ENCODE measurements at places on chromosomes 7 and 10.

- DNase-seq = no peak
Measured at GRCh38 chr7:75953431-75953830, 38.5 kb downstream of the POR start.

- DNase-seq = no peak
Measured at GRCh38 chr10:4013651-4014121, 228.7 kb upstream of the KLF6 start.

DNA sequence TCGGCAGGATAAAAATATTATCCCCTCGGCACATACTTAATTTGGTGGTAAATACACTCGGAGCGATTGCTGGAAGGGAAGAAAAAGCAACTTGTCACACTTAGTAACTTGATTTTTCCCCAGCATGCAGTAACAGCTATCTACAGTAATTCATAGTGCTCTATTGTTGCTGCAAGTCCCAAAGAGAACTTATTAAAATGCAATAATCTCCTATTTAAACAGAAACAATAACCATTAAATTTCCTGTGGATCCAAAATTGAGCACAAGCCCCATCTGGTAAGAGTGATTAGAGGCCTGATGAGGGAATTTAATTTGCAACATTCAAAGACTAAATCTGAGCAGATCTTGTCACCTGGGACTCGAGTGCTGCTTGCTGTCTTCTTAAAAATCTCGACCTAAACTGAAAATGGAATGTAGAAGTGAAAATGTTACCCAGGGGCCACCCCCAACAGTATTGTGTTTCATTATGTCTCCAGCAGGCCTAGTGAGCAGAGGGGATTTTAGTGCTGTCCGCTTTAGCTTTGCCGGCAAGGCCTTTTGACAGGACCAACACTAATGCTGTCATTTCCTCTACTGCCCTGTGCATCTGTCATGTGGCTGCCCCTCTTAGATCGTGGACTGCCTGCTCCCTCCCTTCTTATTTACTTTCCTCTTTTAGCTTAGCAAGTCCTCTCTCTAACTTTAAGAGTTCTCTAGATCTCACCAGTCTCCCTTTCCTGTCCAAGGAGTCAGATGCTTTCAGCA lies 639.7 kb downstream of the AUTS2 start:
- no peak for DNase-seq

GRCh38 chr10:93123766-93124165 lies 50.1 kb downstream of the CYP26A1 start:
- no peak for DNase-seq

DNA sequence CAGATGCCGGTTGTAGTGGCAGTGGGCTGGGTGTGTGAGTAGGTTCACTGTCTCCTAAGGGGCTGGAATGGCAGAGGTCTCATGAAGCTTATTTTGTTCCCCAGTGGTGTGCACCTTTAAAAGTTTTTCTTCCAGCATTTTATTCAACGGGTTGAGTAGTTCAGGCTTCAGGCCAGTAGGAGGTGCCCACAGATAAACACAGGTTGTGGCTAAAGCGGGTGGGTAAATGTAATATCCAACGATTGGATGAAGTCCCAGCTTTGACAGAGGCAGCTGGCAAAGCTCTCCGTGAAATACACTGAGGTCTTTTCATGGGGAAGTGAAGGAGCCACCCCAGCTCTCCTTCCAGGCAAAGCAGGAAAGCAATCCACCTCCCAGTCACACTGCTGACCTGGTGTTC lies 339.8 kb upstream of the LRRTM3 start:
- DNase-seq = no peak

- no peak for DNase-seq
Measured at GRCh38 chr7:3984456-3984855, 683.4 kb downstream of the SDK1 start.

GRCh38 chr10:73645251-73645650 lies 4.0 kb upstream of the MYOZ1 start:
- DNase-seq = no peak

DNA sequence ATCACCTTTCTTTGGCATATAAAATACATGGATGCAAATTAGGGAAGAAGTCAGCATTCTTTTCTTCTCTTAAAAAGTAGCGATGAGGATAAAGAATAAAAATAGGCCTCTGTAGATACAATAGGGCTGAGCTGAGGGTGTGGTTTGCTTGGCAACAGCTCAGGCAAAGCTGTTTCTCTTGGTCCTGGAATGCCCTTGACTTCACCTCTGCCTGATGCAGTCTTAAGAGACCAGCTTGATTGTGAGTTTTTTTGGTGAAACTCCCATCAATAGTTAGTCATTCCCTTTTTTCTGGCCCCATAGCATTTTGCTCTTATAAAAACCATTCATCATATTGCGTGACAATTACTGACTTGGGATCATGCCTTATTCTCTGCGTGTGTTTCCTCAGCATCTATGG lies 42.1 kb upstream of the MKLN1 start:
- DNase-seq = no peak

- no peak for DNase-seq
Measured at GRCh38 chr7:36979810-36980248, 255.5 kb upstream of the AOAH start.

- no peak for DNase-seq
Measured at GRCh38 chr10:71447676-71448075, 51.0 kb downstream of the CDH23 start.

GRCh38 chr10:78560341-78560688 lies 508.5 kb upstream of the ZMIZ1 start:
- no peak for DNase-seq

- DNase-seq = no peak
Measured at GRCh38 chr10:114266521-114266920, 27.5 kb downstream of the VWA2 start.

DNA sequence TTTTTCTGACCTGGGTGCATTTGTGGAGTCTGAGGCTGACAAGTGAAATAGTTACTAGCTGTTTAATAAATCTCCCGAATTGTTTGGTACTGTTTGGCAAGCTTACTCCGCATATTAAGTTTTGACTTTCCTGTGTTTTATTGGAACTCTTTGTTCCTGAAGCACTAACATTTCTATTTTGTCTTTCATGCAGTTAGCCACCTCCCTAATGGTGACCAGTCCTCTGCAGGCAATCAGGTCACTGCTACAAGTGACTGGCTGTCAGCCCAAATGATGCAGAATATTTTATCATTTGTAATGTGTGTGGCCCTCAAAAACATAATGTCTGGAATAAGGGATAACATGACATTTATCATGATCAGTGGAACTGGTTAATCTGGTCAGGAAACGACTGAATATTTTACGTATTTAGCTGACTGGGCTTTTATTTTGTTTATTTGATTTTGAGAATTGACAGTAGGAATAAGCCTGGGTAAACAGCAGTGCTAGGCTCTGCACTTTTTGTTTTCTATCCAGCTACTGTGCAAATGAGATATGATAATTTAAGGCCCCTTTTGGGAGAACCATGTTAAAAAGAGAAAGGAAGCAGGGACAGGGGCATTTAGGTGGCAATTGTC lies 82.9 kb downstream of the ST7 start:
- no peak for DNase-seq

GRCh38 chr7:34309116-34309515 lies 348.9 kb upstream of the NPSR1 start:
- no peak for DNase-seq

- DNase-seq = no peak
Measured at GRCh38 chr10:132132421-132132841, 54.3 kb upstream of the DPYSL4 start.

GRCh38 chr10:87961314-87961713 lies 97.9 kb downstream of the PTEN start:
- DNase-seq = no peak

- DNase-seq = no peak
Measured at GRCh38 chr7:129225206-129225930, 538 bp downstream of the AHCYL2 start.

DNA sequence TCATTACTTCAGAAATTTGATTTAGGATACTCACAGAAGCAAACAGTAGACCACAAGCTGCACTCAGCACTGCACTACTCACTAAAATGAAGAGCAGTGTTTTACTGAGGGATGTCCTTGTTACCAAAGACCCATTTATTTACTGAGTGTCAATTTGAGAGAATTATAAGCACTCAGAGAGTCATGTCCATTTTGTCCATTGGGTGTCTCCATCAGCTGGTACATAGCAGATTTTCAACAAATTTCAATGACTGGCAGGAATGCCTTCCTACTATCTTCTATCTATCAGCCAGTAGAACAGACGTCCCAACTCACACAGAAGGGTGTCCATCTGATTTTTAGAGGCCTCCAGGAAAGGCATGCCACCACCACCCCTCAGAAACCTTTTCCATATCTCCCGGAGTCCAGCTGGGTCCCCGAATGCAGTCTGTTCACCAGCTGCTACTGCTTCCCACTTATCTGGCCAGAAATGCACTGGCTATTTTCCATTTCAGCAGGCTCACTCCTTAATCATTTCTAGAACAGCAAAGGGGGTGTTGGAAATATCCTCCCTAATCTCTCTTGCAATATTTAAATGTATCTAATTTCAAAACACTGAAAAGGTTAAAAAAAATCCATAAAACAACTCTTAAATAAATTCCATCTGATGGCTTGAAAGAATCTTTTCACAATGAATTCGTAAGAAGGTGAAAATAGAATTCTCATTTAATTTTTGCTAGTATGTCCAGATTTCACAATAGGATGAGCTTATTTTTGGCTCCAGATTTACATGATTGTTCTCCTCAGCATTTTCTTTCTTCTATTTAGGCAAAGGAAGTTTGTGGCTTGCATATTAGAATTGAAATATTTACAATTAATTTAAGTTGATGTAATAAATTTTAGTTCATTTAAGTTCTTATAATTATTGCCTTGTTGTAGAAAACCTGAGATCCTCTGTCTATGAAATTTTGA lies 1164.0 kb upstream of the CELF2 start:
- no peak for DNase-seq

GRCh38 chr10:75507469-75507868 lies 76.0 kb downstream of the LRMDA start:
- no peak for DNase-seq

DNA sequence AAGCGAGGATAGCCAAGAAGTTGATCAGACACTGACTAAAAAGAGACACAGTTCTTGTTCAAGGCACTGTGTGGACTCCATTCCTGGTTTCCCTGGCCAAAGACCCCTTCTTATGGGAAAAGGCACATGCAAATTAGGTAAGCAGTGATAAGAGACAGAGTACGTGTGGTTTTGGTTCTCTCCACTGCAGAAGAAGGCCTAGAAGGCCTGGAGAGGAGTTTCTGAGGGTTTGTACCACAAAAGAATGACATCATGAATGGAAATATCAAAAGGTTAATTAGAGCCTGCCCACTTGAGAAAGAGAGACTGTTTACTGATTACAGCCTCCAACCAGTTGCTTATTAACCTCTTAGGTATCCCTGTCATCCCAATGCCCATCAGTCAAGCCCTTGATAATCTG lies 137.5 kb downstream of the ZNF365 start:
- no peak for DNase-seq

DNA sequence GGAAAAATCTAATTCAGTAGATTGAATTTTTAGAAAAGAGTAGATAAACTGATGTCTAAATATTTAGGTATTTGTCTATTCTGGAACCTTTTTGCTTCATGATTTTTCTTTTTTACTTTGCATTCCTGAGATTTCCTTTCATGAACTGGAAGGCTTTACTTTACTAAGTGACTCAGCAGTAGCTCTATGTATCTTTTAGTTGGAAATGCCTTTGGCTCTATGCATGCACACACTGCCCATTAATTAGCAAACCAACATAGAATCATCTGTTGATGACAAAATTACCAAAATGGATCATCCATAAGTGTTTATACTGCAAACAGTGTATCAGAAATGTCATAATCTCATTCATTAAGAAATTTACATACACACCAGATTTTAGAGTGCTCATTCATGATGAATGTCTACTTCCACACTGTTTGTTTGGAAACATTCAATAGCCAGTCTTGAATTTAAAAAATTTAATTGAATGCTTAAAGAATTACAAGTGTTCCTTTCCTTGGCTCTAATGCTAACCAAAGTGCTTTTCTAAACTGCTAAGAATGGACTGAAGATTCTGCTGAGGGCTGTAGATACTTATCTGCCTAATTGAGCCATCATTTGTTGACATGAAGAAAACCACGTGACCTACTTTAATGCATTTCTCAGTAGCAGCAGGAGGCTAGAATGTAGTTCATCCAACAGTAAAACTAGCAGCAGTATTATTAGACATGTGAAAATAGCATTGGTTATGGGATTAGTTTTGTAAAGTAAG lies 282.0 kb downstream of the ADK start:
- DNase-seq = no peak

- no peak for DNase-seq
Measured at GRCh38 chr10:30171601-30172000, 112.2 kb upstream of the JCAD start.

Data from central memory CD8-positive, alpha-beta T cell (primary cell).